ENCODE measurements at places on chromosomes 7 and 10. TPM values are rescaled to one million over a fixed set of nuclear protein-coding genes. Genes with fewer than 3 reads are reported as not detected.

- DNase-seq, result no peak
- H3K4me1 ChIP-seq, result no peaks in the 10 kb centered on the region
- no peak overlapping the region for H3K27ac ChIP-seq
- H3K4me3 ChIP-seq, result no peak overlapping the region
Observed at GRCh38 chr7:64528770-64529169, 34.1 kb downstream of the ZNF680 start.

- H3K27me3 ChIP-seq, result no peaks in the 10 kb centered on the region
- H3K27ac ChIP-seq, result peak within 1 kb of the TSS; percentile 93
- peaks cover 21% of the 10 kb centered on the region for H3K36me3 ChIP-seq
- peak within 1 kb of the TSS; percentile 36 for H3K4me3 ChIP-seq
Observed at GRCh38 chr10:29634764-29635625, at the start of gene SVIL. SVIL (minus strand) TSS chr10:29634971; CDS start chr10:29555058, 79,913 bp downstream.

GRCh38 chr7:11175887-11176286 lies 202.2 kb downstream of the PHF14 start:
- no peaks in the 10 kb centered on the region for H3K27me3 ChIP-seq
- no peaks in the 10 kb centered on the region for H3K36me3 ChIP-seq
- H3K27ac ChIP-seq, result no peak overlapping the region
- H3K4me1 ChIP-seq, result peaks cover 12% of the 10 kb centered on the region
- no peak for DNase-seq
- H3K4me3 ChIP-seq, result no peak overlapping the region

DNA sequence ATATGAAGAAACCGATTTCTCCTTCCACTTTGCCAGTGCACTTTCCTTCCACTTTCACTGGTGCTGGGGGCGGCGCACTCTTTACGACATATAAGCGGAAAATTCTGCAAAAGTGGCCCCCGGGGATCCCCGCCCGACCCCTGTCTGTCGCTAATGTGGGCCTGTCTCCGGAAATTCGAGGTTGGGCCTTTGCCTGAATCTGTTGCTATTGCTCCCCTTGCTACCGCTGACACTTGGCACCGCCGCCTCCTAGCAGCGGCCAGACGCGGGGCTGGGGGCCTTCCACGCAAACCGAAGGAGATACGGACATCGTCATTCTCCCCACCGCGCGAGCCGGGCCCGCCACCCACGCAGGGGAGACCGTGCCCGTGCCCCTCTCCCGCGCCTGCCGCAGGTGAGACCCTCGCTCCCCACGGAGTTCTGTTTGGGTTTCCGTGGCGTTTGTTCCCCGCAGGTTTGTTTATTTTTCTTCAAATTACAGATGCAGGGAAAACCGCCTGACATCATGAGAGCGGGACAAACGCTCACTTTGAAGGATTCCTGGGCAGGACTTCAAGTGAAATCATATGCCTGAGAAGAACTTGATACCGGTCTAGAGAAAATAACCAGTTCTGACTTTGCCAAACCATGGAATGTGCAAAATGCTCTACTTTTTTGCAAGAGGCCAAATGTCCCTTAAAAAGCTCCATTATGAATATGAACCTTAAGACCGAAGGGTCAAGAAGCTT lies 5.0 kb downstream of the TWIST1 start:
- H3K27ac ChIP-seq, result peak overlapping the region; percentile 99
- peaks cover 63% of the 10 kb centered on the region for H3K4me1 ChIP-seq
- peak overlapping the region; percentile 80 for H3K4me3 ChIP-seq
- peaks cover 9% of the 10 kb centered on the region for H3K36me3 ChIP-seq
- no peaks in the 10 kb centered on the region for H3K27me3 ChIP-seq

DNA sequence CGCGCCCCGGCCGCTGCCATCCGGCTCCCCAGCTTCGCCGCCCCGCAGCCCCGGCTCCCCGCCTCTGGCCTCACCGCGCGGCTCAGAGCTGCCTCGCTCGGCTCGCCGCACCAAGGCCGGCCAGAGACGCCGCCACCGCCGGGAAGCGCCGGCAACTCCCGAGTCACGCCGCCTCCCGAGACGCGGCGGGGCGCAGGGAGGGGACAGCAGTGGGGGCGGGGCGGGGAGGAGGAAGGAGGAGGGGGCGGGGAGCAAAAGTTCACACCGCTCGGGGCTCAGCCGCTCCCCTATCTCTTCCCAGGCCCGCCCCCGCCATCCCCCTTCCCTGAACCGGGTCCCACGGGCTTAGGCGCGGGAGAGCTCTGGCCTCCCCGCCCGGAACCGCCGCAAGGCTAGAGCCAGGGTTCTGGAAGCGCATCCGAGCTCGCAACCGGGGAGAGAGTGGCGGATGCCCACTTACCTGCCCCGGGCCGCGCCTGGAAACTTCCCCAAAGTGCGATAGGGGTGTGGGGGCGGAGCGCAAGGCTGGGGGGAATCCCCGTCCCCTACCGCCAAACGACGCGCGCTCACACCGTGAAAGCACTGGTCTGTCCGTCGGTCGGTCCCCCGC lies 1.0 kb downstream of the CHST15 start:
- H3K4me3 ChIP-seq, result peak overlapping the region; percentile 91
- H3K27me3 ChIP-seq, result peaks cover 7% of the 10 kb centered on the region
- no peak overlapping the region for H3K27ac ChIP-seq
- DNase-seq, result no peak
- H3K36me3 ChIP-seq, result peaks cover 3% of the 10 kb centered on the region

GRCh38 chr7:1062296-1063294 lies 18.2 kb downstream of the GPR146 start:
- no peak overlapping the region for H3K4me3 ChIP-seq
- H3K4me1 ChIP-seq, result peaks cover 8% of the 10 kb centered on the region
- no peaks in the 10 kb centered on the region for H3K27me3 ChIP-seq
- H3K36me3 ChIP-seq, result peaks cover 2% of the 10 kb centered on the region

CHRM2 gene
- total RNA-seq, result 30.0 TPM

DNA sequence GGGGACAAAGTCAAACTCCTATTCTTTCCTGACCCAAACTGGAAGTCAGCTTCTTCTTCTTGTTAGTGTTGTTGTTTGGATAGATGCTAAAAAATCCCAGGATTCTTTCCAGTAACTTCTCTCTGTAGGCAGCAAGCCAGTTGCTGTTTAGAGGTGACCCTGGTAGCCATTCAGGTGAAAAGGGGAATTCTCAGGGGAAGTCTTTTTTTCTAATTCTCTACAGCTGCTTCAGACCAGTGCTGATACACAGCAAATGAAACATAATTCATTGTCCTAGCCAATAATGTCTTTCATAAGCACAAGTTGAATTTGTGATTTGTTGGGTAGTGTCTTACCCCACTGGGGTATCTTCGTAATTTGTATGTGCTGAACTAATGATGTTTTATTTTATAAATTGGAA lies 357.3 kb downstream of the BBS9 start:
- no peak overlapping the region for H3K27ac ChIP-seq
- H3K27me3 ChIP-seq, result no peaks in the 10 kb centered on the region
- no peak for DNase-seq
- H3K4me3 ChIP-seq, result no peak overlapping the region
- peaks cover 5% of the 10 kb centered on the region for H3K36me3 ChIP-seq

SUV39H2 gene
- total RNA-seq, result 9.8 TPM

GRCh38 chr7:116546054-116546453 lies 21.2 kb downstream of the CAV1 start:
- H3K4me3 ChIP-seq, result no peak overlapping the region
- no peaks in the 10 kb centered on the region for H3K27me3 ChIP-seq
- H3K27ac ChIP-seq, result peak overlapping the region; percentile 38

DNAJB12 gene
- 42.4 TPM for total RNA-seq

DNA sequence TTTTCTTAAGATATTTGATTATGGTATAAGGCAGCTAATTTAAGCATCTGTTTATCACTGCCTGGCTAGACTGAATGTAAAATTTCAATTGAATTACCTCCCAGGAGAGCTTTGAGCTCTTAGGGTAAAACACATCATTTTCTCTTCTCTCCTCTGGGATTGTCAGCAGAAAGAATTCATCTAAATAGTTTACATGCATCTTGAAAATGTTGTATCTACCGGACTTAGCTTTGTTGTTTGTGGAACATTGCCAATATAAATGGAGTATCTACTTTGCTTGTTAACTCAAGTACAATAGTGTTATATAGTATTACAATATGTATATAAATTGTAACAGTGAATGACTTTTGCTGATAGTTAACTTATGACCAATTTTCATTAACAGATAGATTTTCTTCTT lies 73.3 kb downstream of the TAF3 start:
- H3K27me3 ChIP-seq, result no peaks in the 10 kb centered on the region
- H3K4me1 ChIP-seq, result peaks cover 15% of the 10 kb centered on the region
- no peak overlapping the region for H3K4me3 ChIP-seq
- peaks cover under 1% of the 10 kb centered on the region for H3K36me3 ChIP-seq
- H3K27ac ChIP-seq, result no peak overlapping the region

GRCh38 chr7:152081088-152081487 lies 55.6 kb downstream of the GALNT11 start:
- no peak overlapping the region for H3K27ac ChIP-seq
- H3K27me3 ChIP-seq, result no peaks in the 10 kb centered on the region
- H3K4me1 ChIP-seq, result peaks cover 34% of the 10 kb centered on the region
- DNase-seq, result no peak
- no peaks in the 10 kb centered on the region for H3K36me3 ChIP-seq

DNA sequence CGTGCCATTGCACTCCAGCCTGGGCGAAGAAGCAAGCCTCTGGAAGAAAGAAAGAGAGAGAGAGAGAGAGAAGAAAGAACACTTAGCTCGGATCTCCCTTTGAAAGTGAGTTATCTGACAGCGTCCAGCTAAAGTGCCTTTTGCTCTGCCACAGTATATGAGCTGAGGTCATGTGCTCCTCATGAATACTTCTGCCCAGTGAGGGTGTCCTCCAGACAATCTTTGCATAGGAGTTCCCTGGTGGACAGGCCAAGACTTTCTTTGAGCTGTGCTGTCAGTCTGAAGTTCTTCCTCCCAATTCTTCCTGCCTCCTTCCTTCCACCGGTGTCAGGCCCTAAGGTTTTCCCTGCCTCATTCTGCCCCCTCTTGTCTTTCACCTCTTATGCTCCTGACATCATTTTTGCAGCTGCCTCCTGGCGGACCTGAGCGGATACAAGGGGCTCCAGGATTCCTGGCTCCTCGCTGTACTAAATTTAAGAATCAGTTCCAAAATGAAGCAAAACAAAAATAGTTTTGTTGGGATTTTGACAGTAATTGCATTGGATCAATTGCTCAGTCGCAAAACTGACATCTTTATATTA lies 31.9 kb downstream of the XRCC2 start:
- H3K4me3 ChIP-seq, result no peak overlapping the region
- no peaks in the 10 kb centered on the region for H3K4me1 ChIP-seq
- H3K27ac ChIP-seq, result no peak overlapping the region
- DNase-seq, result no peak
- H3K36me3 ChIP-seq, result peaks cover 9% of the 10 kb centered on the region

GRCh38 chr10:2681891-2682290 lies 385.5 kb upstream of the PFKP start:
- no peaks in the 10 kb centered on the region for H3K36me3 ChIP-seq
- no peak for DNase-seq
- no peak overlapping the region for H3K27ac ChIP-seq
- no peak overlapping the region for H3K4me3 ChIP-seq
- peaks cover 20% of the 10 kb centered on the region for H3K27me3 ChIP-seq

- no peak overlapping the region for H3K27ac ChIP-seq
- no peak for DNase-seq
- H3K4me1 ChIP-seq, result peaks cover 11% of the 10 kb centered on the region
- H3K27me3 ChIP-seq, result peaks cover 22% of the 10 kb centered on the region
- H3K36me3 ChIP-seq, result no peaks in the 10 kb centered on the region
- no peak overlapping the region for H3K4me3 ChIP-seq
Observed at GRCh38 chr10:122531939-122532338, 28.6 kb upstream of the DMBT1 start.

GRCh38 chr7:41470081-41470480 lies 232.8 kb downstream of the INHBA start:
- H3K36me3 ChIP-seq, result no peaks in the 10 kb centered on the region
- H3K27ac ChIP-seq, result no peak overlapping the region
- DNase-seq, result no peak
- H3K4me3 ChIP-seq, result no peak overlapping the region

DNA sequence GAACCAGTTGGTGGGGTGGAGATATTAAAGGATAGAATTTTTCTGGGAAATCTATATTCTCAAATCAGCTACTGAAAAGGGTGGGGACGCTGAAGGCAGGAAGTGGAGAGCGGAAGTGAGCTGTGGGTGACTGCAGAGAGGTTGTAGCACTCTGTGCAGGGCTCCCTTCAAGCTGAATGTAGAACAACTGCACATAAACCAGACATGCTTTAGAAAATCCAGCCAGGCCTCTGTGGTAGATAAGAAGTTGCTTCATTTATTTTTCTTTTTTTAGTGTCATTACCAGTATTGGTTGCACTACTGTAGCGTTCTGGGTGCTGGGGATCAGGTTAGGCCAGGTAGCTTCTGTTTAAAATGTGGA lies 127.8 kb downstream of the CELF2 start:
- peaks cover 24% of the 10 kb centered on the region for H3K4me1 ChIP-seq
- H3K36me3 ChIP-seq, result peaks cover 2% of the 10 kb centered on the region
- H3K4me3 ChIP-seq, result no peak overlapping the region
- H3K27me3 ChIP-seq, result no peaks in the 10 kb centered on the region

DNA sequence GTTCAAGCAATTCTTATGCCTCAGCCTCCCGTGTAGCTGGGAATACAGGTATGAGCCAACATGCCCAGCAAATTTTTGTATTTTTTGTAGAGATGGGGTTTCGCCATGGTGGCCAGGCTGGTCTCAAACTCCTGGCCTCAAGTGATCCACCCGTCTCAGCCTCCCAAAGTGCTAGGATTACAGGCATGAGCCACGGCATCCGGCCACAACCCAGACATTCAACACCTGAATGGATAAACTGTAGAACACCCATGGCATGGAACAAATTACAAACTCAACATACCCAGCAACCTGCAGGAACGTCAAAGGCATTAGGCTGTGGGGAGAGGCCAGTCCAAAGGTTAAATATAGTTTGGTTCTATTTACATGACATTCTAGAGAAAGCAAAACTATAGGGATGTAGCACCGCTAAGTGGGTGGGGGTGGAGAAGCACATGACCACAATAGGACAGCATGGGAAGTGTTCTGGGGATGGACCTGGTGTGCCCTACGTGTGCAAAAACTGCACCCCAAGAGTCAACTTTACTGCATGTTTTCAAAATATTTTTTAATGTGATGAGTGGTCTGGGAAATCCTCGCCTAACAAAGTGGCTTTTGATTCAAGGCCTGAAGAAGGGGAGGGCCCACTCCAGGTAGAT lies 6.5 kb upstream of the PGAM2 start:
- peaks cover 21% of the 10 kb centered on the region for H3K4me1 ChIP-seq
- DNase-seq, result no peak
- H3K4me3 ChIP-seq, result no peak overlapping the region
- peaks cover 4% of the 10 kb centered on the region for H3K36me3 ChIP-seq

- DNase-seq, result no peak
- H3K36me3 ChIP-seq, result no peaks in the 10 kb centered on the region
- no peak overlapping the region for H3K4me3 ChIP-seq
- no peaks in the 10 kb centered on the region for H3K4me1 ChIP-seq
- no peak overlapping the region for H3K27ac ChIP-seq
Observed at GRCh38 chr7:35446091-35446490, 192.2 kb upstream of the TBX20 start.

GRCh38 chr10:30070001-30070685 lies 10.8 kb upstream of the JCAD start:
- no peak overlapping the region for H3K27ac ChIP-seq
- H3K27me3 ChIP-seq, result peaks cover 18% of the 10 kb centered on the region
- no peaks in the 10 kb centered on the region for H3K36me3 ChIP-seq
- no peak overlapping the region for H3K4me3 ChIP-seq
- H3K4me1 ChIP-seq, result no peaks in the 10 kb centered on the region
- no peak for DNase-seq

GRCh38 chr7:17015598-17016031 lies 133.8 kb upstream of the AGR3 start:
- H3K27me3 ChIP-seq, result no peaks in the 10 kb centered on the region
- no peak for DNase-seq
- H3K4me1 ChIP-seq, result peaks cover 52% of the 10 kb centered on the region
- H3K27ac ChIP-seq, result peak overlapping the region; percentile 88

Data from osteocyte (in vitro differentiated cells).